ENCODE measurements at places on chromosomes 3 and 15. TPM values are rescaled to one million over a fixed set of nuclear protein-coding genes. Genes with fewer than 3 reads are reported as not detected.

ANKUB1 gene
- total RNA-seq = not detected

KLHL6 gene
- total RNA-seq = not detected

C3orf85 gene
- total RNA-seq = not detected

GLCE gene
- 21.6 TPM for total RNA-seq
